NCI-H1092 (cell line): ENCODE measurements at places on chromosomes 7 and 10.

- DNase-seq, result no peak
Measured at GRCh38 chr10:69214666-69215131, 5.4 kb upstream of the HKDC1 start.

DNA sequence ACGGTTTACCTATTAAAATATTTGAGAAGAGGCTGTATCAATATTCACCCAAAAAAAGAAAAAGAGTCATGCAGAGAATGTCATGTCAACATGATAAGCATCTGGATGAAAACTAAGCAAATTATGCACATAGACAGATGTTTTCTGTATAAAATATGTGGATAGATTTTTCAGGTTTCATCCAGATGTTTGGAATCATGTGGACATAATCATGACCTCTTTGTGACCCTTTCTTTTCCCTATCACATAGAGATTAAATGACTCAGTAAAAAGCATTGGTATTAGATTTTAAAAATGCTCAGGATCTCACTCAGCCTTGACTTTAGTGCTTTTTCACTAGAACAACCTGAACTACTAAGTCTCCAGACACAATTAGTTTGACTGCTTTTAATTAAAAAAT lies 90.0 kb downstream of the FOXP2 start:
- no peak for DNase-seq

GRCh38 chr7:72278550-72278949 lies 133.6 kb downstream of the CALN1 start:
- no peak for DNase-seq

DNA sequence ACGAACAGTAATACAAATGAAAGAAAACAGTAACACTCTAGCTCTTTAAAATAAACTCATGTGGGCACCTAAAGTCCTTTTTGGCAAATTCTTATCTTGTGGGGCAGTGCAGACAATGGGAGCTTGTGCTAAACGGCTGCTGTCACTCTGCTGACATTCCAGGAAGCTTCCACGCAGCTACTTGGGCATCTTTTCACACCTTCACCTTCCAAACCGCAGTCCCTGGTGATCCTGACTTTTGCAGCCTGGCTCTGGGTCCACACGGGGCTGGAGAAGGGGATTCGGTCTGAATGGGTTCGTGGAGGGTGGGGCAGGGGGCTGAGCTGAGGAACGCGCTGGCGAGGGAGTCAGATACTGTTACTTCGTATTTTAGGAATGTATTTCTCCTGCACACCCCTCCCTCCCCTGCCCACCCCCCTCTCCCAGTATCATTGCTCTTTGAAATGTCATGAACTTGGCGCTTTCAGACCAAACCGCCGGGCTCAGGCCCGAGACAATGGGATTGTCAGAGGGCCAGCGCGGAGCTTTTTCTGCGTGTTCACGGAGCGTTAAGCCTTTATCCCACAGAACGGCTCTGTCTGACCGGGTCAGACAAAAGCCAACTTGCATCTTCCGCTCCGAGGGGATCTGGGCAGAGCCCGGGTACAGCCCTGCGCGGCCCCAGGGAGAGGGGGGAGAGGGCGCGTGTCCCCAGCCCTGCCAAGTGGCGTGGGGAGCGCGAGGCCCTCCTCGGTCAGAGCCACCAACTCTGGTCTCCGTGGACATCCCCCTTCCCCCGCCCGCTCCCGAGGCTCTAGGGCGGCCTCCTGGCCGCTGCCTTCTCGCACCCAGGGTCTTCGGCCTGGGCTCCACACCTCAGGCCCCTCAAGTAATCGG lies 76.7 kb upstream of the EN2 start:
- DNase-seq, result no peak

GRCh38 chr7:8155836-8156235 lies 106.1 kb downstream of the ICA1 start:
- peak; percentile 71 for DNase-seq

DNA sequence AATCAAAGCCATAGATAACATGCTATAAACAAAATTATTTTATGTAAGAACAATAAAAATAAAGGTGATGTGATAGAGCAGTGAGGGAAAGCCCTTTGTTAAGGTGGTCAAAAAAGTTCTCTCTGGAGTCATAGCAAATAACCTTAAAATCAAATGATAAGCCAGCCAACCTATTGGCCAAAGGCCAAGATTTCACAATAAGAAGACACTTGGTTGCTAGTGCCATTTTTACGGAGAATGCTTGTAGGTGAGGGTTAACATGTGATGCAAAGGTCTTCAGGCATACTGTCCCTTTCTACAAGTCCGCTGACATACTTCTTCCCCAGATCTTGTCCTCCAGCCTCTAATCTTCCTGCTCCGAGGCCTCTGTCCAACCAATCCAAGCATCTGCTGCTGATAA lies 98.2 kb upstream of the ARID5B start:
- no peak for DNase-seq

DNA sequence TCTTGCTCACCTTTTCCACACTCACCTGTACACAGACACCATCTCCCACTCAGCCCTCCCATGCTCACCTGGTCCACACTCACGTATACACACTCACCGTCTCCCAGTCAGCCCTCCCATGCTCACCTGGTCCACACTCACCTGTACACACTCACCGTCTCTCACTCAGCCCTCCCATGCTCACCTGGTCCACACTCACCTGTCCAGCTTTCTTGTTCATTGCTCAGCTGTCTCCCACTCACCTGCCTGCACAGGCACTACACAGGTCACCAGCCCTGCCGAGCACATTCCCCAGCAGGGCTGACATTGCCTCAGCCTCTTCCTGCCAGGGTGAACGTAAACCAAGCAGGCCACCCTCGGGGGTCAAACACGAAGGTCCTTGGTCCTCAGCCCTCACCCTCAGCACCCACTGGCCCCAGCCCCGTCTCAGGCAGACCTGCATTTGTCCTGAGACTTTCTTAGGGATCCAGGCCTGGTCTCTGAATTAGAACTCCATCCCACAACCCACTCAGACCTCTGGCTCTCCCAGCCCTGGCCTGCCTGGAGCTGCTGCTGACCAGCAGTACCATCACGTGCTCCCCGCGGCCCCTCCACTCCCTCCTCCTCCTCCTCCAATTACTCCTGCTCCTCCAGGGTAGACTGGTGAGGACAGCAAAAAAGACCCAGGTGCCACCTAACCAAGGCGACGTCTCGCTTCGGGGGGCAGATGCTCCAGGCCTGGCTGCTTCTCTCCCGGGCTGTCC lies 12.8 kb upstream of the DNAAF5 start:
- DNase-seq, result no peak

- no peak for DNase-seq
Measured at GRCh38 chr7:105707967-105708762, 126.9 kb upstream of the EFCAB10 start.

DNA sequence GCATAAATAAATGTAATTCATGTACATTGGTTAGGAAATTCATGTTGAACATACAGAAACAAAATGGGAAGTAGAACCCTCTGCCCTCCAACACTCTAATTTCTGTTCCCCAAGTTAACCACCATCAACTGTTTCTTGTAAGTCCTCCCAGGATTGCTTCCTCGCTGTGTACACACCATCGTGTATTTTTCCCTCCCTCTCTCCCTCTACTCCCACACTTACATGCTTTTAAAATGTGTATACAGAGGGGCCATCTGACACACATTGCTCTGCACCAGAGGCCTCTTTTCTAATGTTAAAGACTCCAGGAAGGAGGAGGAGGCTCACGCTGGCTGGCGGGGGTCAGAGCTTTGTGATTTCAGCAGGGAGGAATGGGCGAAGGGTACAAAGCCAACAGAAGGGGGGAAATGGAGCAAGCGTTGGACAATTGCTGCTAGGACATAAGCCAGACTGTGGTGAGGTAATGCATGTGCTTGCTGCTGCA lies 1.9 kb upstream of the EPHA1 start:
- DNase-seq, result no peak

DNA sequence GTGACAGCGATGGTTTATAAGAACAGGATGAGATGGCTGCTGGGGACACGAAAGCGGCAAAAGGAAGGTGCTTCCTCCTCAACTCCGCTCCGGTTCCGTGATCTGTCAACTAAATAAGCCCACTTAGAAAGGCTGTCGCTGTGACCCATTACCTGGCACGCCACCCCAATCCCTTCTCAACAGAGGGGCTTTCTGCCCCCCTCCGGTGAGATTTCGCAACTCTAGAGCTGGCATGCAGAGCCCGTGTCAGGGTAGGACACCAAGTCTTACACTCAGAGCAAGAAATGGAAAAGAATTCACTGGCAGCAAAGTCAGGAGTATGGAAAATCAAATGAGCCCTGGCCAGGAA lies 66.4 kb downstream of the FGFR2 start:
- no peak for DNase-seq

GRCh38 chr10:43226851-43227845 lies 39.7 kb downstream of the RASGEF1A start:
- DNase-seq, result no peak

DNA sequence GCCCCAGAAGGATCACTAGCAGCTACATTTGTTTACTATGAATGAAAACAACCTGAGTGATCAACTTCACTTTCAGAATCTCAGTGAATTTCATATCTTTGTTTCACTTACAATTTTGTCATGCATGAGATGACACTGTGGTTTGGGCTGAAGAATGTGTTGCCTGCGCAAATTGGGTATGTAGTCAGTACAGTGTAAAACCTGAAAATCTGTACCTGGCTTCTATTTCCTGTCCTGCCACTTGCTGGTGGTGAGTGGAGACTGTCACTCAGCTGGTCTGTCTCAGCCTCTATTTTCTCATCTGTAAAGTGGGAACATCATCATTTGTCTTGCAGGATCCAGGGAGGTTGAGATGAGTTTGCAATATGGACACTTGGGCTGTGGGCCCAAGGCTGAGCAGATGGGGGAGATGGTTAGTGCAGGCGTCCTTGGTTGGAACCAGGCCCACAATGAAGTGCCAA lies 118.0 kb downstream of the WDFY4 start:
- DNase-seq, result no peak

DNA sequence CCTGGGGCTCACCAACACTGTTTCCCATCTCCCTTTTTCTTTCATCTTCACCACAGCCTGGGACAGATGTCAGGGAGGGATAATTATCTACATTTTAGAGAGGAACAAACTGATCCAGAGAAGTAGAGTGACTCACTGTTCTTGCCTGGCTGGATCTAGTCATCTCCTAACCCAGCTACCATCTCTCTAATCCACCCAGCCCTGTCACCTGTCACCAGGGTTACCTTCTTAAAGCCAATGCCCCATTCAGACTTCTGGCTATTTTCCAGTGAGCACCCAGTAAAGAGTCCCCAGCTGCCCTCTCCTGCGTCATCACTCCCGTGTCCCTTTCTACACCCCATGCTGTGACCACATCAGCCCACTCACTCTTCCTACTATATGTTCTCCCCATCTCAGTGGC lies 68.4 kb upstream of the DUSP5 start:
- DNase-seq, result no peak

GRCh38 chr7:42763137-42763551 lies 148.7 kb downstream of the C7orf25 start:
- DNase-seq, result no peak

GRCh38 chr10:66964946-66965345 lies 39.1 kb downstream of the LRRTM3 start:
- no peak for DNase-seq

DNA sequence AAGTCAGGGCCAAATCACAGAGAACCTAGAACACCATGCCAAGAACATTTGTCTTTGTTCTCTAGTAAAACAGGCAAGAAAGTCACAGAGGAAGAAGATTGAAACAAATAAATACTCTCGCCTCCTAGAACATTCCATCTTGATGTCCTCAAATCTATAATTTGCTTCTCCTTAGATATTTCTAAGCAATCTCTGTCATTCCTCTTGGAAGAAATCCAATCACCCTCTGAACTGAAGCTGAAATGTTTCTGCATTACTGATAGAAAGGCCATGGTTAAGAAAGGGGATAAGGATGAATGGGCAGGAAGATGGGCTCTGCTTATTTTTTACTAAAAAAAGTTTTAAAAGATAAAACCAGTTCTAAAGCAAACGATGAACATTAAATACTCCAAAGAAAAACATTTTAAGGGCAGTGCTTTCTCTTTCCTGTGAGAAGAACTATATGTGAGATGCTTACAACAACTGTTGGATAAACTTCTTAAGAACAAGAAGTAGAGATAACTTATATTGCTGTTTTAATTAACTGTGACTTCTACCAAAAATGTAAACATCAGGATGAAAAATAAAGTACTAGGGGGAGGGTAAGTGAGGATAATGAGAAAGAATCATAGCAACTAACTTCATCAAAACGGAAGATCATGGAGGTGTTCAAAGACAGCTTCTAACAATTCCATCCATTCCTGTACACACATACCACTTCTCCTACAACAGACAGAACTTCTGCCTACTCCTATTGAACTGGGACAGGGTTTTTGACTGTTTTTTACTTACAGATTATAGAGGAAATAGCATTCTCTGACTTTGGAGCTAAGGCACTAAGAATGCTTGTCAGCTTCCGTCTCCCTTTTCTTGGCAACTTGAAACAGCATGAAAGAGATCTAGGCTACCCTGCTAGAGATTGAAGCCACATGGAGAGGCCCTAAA lies 153.0 kb upstream of the LRRTM3 start:
- DNase-seq, result no peak

- peak; percentile 68 for DNase-seq
Measured at GRCh38 chr7:26200038-26200443, 505 bp downstream of the HNRNPA2B1 start.

- no peak for DNase-seq
Measured at GRCh38 chr7:47392241-47392759, 189.6 kb downstream of the TNS3 start.

GRCh38 chr10:132691711-132692153 lies 94.2 kb downstream of the NKX6-2 start:
- no peak for DNase-seq

GRCh38 chr7:126185959-126186580 lies 1066.7 kb downstream of the GRM8 start:
- DNase-seq, result no peak

DNA sequence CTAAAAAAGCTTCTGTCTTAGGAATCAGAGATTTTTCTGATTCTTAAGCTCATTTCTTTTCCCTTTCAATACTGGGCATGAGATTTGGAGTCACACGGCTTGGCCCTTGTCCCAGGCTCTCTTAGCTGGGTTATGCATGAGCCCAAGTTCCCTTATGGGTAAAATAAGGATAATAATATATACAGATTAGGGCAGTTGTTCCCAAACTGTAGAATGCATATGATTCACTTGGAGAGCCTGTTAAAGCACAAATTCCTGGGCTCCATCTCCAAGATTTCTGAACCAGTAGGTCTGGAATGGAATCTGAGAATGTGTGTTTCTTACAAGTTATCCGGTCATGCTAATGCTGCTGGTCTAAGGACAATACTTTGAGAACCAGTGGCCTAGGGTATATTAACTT lies 154.0 kb downstream of the REEP3 start:
- DNase-seq, result no peak
